T-cell (primary cell): ENCODE measurements at places on chromosomes 7 and 10.

DNA sequence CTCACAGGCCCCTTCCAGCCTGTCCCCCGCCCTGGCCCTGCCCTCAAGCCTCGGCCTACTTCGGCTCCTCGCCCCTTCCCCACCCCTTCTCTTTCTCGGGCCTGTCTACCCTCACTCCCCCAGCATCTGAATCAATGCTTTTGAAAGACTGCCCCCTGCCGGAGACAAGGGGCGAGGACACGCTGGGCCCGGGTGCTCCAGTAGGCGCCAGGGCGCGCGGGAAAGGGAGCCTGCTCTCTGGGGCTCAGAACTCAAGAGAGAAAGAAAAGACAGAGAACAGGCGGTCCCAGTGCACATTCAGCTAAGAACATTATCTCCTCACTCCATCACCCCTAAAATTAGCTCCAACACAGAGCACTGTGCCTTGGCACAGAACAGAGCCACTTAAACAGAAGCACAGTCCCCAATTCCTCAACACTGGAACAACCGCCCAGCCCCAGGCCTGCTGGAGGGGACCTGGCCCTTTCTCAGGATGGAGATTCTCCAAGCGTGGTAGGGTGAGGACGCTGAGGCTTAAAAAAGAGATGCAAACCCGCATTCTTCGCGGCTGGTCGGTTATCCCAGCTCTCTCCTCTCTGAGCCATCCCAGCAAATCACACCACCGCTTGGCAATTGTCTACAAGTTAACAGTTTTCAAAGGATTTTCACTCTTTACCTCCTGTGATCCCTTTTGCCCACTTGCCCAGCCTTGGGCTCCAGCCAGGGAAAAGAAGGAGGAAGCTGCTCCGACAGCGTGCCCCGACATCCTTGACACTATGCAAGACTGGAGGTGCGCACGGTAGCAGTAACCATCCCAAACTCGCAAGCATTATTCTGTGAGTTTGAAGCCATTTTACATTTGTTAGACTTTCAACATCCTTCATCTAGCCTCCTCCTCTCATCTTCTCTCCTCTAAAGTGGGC lies 2.1 kb downstream of the GIGYF1 start:
- peaks cover 27% of the 10 kb centered on the region for H3K36me3 ChIP-seq
- peak; percentile 80 for DNase-seq
- H3K4me3 ChIP-seq: peak overlapping the region; percentile 61
- no peak overlapping the region for H3K27ac ChIP-seq

DNA sequence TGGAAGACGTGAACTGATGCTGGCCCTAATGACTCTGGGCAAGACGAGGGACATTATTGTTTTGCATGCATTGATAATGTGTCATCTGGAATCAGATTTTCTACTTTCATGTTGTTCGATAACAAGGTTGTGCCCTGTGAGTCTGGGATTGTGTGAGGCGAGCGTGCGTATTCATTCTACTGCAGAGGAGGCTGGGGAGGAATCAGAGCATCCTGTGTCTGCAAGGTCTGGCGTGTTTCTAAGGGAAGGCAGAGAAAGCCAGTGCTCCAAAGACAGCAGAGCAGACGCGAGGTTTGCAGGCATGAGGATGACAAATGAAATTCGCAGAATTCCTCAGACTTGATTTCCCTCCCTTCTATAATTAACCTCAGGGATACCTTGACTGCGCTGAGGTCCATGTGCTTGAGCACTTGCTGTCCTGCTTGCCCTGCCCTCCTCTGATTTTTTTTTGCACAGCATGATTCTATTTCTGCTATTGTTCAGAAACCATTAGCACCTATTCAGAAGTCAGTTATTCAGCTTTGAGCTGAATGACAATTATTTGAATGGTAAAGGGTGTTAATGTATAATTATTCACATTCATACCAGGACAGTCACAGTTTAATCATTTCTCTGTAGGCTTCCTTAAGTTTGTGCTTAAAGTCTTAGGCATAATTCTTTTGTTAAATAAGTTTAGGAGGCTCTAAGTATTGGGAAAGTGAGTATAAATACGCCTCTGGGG lies 233.6 kb downstream of the EBF3 start:
- no peak overlapping the region for H3K27ac ChIP-seq
- no peak for DNase-seq
- no peak overlapping the region for H3K4me3 ChIP-seq
- H3K36me3 ChIP-seq: no peaks in the 10 kb centered on the region

GRCh38 chr10:54702583-54703485 lies 98.2 kb downstream of the PCDH15 start:
- no peaks in the 10 kb centered on the region for H3K4me1 ChIP-seq
- no peak for DNase-seq
- H3K27ac ChIP-seq: no peak overlapping the region
- H3K27me3 ChIP-seq: no peaks in the 10 kb centered on the region
- H3K4me3 ChIP-seq: no peak overlapping the region
- H3K36me3 ChIP-seq: no peaks in the 10 kb centered on the region

- H3K4me3 ChIP-seq: no peak overlapping the region
- no peak overlapping the region for H3K27ac ChIP-seq
- peak; percentile 11 for DNase-seq
- H3K36me3 ChIP-seq: no peaks in the 10 kb centered on the region
- peaks cover 57% of the 10 kb centered on the region for H3K27me3 ChIP-seq
- no peaks in the 10 kb centered on the region for H3K4me1 ChIP-seq
Measured at GRCh38 chr10:43267811-43268210, 946 bp upstream of the RASGEF1A start.

DNA sequence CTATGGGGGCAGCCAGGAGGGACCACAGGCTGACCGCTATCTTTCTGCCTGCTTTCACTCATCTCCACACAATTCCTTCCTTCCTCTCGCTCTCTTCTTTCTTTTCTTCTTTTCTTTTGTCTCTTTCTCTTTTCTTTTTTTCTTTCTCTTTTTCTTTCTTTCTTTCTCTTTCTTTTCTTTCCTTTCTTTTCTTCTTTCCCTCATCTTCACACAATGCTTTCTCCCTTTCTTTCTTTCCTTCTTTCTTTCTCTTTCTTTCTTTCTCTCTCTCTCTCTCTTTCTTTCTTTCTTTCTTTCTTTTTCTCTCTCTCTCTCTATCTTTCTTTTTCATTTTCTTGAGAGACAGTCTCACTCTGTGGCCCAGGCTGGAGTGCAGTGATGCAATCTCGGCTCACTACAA lies 6.8 kb upstream of the MUC12 start:
- no peak overlapping the region for H3K4me3 ChIP-seq
- no peak for DNase-seq
- no peaks in the 10 kb centered on the region for H3K4me1 ChIP-seq
- H3K27ac ChIP-seq: no peak overlapping the region
- H3K36me3 ChIP-seq: no peaks in the 10 kb centered on the region

DNA sequence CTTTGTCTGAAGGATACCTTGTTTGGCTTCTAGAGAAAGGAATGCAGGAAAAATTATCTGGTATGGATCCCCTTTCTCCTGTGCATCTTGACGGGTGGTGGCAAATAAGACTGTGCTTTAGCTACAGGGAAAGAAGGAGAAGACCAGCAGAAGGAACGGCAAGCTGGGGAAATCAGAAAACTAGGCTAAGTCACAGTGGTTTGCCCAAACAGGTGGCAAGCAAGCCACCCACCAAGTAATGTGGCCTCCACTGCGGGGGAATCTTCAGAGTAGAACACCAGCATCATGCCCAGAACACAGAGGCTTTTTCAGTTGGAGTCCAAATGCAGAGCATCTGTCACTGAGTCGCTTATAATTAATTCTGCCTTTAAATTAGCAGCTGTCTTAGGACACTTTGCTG lies 282.8 kb downstream of the PHF14 start:
- DNase-seq: no peak
- no peak overlapping the region for H3K27ac ChIP-seq
- H3K4me3 ChIP-seq: no peak overlapping the region

DNA sequence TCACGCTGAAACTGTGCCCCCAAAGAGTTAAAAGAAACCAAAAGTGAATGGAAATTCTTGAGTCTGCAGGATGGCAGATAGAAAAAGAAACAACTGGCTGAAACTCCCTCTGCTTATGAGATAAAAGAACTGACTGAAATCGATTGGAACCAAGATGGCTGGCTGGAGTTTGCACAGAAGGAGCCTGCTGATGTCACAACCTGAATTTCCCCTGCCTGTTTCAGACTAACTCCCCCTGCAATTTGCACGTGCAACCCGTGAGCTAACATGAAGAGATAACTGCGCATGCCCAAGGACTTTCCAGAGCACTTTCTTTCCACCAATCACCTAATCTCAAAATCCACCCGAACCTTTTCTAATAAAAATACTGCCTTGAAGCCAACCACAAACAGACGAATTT lies 435.5 kb downstream of the CALN1 start:
- no peak overlapping the region for H3K4me3 ChIP-seq
- no peak for DNase-seq
- no peaks in the 10 kb centered on the region for H3K4me1 ChIP-seq
- H3K36me3 ChIP-seq: no peaks in the 10 kb centered on the region

DNA sequence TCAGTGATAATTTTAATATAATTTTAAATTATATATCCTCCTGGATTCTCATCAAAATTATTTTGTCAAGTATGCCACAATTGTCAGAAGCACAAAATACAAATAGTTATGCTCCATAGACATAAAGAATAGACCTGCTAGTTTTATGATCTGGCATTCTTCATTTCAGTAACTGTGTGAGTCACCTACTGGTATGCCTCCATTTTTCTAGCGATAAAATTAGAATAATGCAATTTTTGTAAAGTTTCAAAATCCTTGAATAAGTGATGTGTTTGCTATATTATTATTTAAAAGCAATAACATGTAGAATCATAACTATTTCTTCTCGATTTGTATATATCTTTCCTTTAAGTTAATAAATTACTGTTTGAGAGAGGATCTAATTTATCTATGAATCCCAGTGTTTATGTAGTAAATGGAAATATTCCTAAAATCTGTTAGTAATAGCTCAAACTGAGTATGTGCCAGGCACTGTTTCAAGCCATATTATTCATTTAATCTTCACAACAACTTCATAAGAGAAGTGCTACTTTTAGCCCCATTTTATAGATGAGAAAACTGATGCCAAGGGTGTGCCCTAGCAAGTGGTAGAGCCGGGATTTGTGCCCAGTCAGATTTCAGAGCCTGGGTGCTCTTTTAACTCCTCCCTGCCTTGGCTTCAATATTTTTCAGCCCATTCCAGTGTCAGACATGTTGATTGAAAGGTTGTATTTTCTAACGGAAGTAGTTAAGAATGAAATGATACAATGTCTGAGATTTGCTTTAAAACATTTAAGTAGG lies 38.4 kb downstream of the NET1 start:
- no peak overlapping the region for H3K4me3 ChIP-seq
- no peak for DNase-seq
- H3K4me1 ChIP-seq: peaks cover 28% of the 10 kb centered on the region
- peaks cover 14% of the 10 kb centered on the region for H3K36me3 ChIP-seq

- no peak overlapping the region for H3K4me3 ChIP-seq
- no peak overlapping the region for H3K27ac ChIP-seq
- peaks cover 2% of the 10 kb centered on the region for H3K4me1 ChIP-seq
- H3K27me3 ChIP-seq: peaks cover 20% of the 10 kb centered on the region
Measured at GRCh38 chr7:128877756-128878120, 15.1 kb downstream of the ATP6V1F start.

- no peaks in the 10 kb centered on the region for H3K36me3 ChIP-seq
- H3K4me1 ChIP-seq: no peaks in the 10 kb centered on the region
- no peak overlapping the region for H3K27ac ChIP-seq
- DNase-seq: no peak
Measured at GRCh38 chr7:41130086-41130485, 572.8 kb downstream of the INHBA start.

DNA sequence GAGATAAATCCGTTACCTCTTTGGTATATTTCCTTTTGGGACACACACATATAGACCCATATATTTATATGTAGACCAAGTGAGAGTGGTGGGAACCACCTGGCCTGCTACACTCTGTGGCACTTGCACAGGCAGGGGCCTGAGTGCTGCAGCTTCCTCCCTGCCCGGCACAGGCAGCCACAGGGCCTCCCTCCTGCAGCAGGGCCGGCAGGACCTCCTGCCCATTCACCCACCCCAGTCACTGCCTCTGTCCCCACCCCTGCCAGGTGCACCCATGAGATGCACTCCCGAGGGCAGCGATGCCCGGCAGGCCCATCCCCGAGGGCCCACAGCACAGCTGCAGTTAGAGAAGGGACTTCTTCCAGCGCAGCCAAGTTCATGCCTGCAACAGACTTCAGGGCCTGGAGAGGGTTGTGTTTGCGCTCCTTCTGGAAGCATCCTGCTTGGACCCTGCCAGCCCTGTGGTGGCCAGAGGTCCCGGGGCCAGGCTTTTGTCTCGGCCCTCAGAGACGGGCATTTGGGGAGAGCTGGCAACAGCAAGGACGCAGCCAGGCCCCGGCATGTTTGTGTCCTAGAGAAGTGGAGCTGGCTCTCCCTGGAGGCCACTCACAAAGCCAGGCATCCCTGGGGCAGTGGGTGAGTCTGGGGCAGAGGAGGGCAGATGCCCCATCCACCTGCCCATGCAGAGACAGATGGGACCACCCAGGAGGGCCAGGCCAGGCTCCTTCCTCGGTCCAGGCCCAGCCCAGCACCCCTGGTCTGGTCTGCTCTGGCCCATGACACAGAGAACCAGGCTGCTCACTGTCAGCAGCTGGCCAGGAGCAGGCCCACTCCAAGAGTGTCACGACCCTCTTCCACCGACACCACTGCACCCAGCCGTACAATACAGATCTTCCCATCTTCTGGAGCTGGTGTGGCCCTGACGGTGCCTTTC lies 41.4 kb downstream of the PWWP2B start:
- peaks cover 2% of the 10 kb centered on the region for H3K4me1 ChIP-seq
- H3K4me3 ChIP-seq: no peak overlapping the region
- no peaks in the 10 kb centered on the region for H3K36me3 ChIP-seq

DNA sequence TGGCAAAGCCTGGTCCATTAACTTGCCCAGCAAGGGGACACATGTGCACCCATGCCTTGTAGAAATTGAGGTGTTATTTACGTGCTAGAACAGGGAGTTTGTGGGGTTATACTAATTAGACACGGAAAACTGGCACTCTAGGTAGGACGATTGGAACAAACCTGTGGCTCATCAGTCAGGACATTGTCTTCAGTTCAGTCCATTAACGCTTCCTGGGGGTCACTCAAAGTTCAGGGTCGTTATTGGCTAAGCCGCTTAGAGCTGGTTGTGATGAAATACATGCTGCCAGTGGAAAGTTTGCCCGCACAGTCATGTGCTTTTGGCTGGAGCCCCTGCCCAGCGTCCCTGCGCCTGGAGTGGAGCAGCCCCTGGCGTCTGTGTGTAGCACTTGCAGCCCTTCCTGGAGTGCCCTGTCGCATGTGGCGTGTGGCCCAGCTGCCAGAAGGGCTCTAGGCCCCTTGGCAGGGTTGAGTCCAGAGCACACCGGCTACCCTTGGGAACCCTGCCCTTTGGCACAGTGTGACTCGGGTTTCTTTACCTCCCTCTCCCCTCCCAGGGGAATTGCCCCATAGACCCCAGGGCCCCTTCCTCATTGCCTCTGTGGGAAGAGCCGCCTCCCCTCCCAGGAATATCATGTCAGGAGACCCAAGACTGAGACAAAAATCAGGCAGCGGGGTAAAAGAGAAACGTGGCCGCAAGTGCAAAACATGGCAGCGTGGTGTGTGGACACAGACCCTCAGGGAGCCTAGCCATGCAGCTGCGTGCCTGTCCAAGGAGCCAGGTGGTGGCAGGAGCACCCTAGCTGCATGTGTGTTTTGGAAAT lies 9.8 kb downstream of the ZNF775 start:
- DNase-seq: no peak
- no peak overlapping the region for H3K27ac ChIP-seq
- no peaks in the 10 kb centered on the region for H3K4me1 ChIP-seq
- H3K36me3 ChIP-seq: no peaks in the 10 kb centered on the region
